Immature natural killer cell (primary cell): ENCODE measurements at places on chromosomes 3 and 15.

- no peaks in the 10 kb centered on the region for H3K4me1 ChIP-seq
- DNase-seq, result no peak
Observed at GRCh38 chr3:180011927-180012326, 24.8 kb downstream of the PEX5L start.

DNA sequence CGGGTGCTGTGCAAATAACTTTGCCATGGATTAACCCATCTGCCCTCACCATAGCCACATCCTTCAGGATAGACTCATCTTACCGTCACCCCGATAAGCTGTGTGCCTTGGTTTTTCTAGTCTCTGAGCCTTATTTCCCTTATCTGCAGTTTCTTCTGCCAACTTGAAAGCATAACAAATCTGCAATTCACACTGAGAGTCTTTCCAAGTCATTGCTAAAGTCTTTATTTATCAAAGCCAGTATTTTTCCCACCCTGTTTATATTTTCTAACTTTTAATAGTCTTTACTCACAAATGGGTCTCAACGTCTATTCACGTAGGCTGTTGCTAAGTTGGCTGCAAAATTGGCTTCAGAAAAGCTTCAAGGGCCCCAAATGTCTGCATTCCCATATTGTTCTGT, 61.6 kb upstream of the SUCLG2 start:
- H3K4me3 ChIP-seq, result no peak overlapping the region
- peaks cover 7% of the 10 kb centered on the region for H3K36me3 ChIP-seq
- no peak overlapping the region for H3K27ac ChIP-seq
- peaks cover 3% of the 10 kb centered on the region for H3K4me1 ChIP-seq
- H3K27me3 ChIP-seq, result peaks cover 2% of the 10 kb centered on the region

DNA sequence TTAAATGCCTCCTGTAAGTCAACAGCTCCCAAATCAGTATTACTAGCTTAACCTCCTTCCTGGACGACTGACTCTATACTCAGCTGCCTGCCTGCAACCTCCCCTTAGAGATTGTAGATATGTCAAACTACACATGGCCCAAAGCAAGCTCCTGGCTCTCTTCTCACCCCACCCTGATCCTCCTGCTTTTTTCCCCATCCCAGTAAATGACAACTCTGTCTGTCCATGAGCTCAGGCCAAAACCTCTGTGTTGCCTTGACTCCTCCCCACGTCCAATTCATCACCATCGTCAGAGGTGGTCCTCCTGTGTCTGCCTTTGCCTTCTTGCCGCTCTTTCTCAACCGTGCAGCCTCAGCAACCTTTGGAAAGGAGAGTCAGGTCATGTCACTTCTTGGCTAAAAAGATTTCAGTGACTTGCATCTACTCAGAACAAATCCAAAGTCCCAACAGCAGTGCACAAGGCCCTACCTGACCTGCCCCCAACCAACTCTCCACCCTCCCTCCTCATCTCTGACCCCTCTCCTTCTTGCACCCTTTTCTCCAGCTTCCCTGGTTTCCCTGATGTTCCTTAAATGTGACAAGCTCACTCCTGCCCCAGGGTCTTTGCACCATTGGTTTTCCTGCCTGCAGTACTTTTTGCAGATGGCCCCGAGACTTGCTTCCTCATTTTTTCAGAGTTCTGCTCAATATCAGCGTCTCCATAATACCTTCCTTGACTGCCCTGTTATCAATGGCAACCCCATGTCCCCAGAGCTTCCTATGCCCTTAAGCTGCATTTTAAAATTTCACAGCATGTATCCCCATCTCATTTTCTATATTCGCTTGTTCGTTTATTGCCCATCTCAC, 52.8 kb downstream of the LSM3 start:
- peaks cover 9% of the 10 kb centered on the region for H3K4me1 ChIP-seq
- no peak overlapping the region for H3K4me3 ChIP-seq
- peaks cover 8% of the 10 kb centered on the region for H3K36me3 ChIP-seq
- no peak overlapping the region for H3K27ac ChIP-seq
- H3K27me3 ChIP-seq, result peaks cover 31% of the 10 kb centered on the region

- peaks cover 2% of the 10 kb centered on the region for H3K27me3 ChIP-seq
- no peak for DNase-seq
- H3K4me3 ChIP-seq, result no peak overlapping the region
- no peaks in the 10 kb centered on the region for H3K36me3 ChIP-seq
- no peak overlapping the region for H3K27ac ChIP-seq
Observed at GRCh38 chr3:102400766-102401165, 34.0 kb upstream of the ZPLD1 start.

GRCh38 chr15:62940755-62941361, 101.7 kb upstream of the TPM1 start:
- no peaks in the 10 kb centered on the region for H3K36me3 ChIP-seq
- DNase-seq, result no peak
- H3K4me1 ChIP-seq, result no peaks in the 10 kb centered on the region
- no peak overlapping the region for H3K4me3 ChIP-seq
- H3K27ac ChIP-seq, result no peak overlapping the region

DNA sequence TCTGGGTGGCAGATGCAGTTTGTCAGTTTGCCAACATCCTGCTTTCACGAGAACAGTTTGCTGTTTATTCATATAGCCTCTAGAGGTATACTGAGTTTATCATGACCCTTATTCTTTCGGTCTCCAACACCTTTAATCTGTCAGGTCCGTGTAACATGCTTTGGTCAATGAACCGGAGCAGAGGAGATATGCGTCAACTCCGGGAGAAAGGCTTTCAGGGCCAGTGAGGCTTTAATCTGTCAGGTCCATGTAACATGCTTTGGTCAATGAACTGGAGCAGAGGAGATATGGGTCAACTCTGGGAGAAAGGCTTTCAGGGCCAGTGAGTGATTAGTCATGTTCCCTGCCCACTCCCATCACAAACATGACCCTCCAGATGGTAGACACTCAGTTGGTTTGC, 16.9 kb upstream of the GPD1L start:
- H3K4me3 ChIP-seq, result no peak overlapping the region
- no peak for DNase-seq
- H3K4me1 ChIP-seq, result peaks cover 15% of the 10 kb centered on the region

DNA sequence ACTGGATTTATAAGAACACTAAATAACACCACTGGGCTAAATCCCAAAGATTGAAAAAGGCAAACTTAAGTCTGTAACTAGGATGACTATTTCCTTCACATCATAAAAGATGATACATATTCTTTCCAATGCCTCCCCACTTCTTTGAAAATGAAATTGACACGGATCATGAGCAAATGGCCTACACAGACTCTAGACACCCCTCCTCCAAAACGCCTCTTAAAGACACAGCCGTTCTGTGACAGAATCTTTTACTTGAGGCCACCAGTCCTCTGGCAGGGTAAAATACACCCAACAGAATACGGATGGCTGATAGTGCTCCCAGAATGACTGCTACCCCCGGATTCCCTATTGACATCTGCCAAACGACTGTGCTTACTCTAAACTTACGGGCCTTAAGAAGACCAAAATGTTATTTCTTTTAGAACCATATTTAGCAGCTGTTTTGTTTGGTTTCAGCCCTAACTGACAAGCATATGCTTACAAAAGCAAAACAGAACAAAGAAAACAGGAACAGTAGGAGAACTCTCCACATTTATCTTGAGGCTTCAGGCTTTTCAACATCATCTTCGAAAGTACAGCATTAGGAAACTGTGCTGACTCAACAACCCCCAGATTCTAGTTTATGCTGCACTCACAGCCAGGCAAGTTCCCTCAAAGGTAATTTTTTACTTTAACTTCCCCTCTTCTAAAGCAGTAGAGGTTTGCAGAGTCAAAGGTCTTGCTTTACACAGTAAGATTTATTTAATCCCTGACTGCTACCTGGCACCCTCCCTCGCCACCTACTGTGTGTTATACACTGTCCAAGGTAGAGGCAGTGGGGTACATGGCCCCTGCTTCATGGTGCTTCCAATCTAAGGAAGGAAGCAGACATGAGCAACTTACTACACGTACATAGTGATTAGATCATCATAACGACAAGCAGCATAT, 84.3 kb downstream of the TNIK start:
- no peaks in the 10 kb centered on the region for H3K36me3 ChIP-seq
- no peaks in the 10 kb centered on the region for H3K27me3 ChIP-seq
- H3K4me3 ChIP-seq, result no peak overlapping the region
- no peak for DNase-seq
- H3K4me1 ChIP-seq, result peaks cover 42% of the 10 kb centered on the region

DNA sequence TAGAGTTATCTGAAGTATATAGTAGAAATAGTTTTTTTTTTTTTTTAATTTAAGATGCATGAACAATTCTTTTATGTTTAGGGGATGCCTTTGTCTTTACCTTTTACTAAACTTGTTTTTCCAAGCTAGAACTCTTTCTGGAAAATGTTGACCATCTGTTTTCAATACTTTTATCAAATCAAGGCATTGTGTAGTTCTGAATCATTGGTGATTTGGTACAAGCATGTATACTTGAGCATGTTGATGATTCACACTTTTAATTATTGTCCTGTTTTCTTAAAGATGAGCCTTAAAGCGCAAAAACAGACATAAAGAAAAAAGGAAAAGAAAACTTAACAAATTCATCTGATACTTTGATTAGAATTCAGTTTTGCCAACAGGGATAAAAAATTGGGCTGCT, 28.3 kb downstream of the PDCD6IP start:
- DNase-seq, result no peak
- no peaks in the 10 kb centered on the region for H3K4me1 ChIP-seq

DNA sequence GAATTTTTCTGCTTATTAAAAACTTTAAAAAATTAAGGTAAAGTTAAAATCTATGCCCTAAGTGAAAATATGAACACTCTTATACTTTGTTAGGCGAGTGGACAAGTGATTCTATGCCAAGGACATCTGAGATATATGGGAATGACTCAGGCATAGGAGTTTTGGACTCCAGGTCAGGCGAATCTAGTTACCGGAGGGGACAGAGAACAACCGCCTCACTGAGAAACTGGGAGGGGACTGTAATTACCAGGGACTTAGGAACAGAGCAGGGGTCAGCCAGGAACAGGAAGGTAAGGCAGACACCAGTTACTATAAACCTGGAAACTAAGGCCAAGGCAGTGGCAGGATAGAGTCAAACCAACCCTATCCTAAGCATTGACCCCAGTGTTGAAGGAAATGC, 16.8 kb upstream of the ATP1B3 start:
- H3K27me3 ChIP-seq, result peaks cover 1% of the 10 kb centered on the region
- no peak overlapping the region for H3K4me3 ChIP-seq
- no peak overlapping the region for H3K27ac ChIP-seq
- no peaks in the 10 kb centered on the region for H3K4me1 ChIP-seq
- DNase-seq, result no peak

- no peak overlapping the region for H3K27ac ChIP-seq
- DNase-seq, result peak; percentile 63
- H3K4me3 ChIP-seq, result no peak overlapping the region
- H3K4me1 ChIP-seq, result no peaks in the 10 kb centered on the region
- H3K36me3 ChIP-seq, result peaks cover 18% of the 10 kb centered on the region
Observed at GRCh38 chr3:141913150-141913811, 36.8 kb downstream of the ATP1B3 start.

GRCh38 chr3:18499301-18499700, 74.2 kb upstream of the SATB1 start:
- H3K27me3 ChIP-seq, result peaks cover 2% of the 10 kb centered on the region
- H3K4me3 ChIP-seq, result no peak overlapping the region
- DNase-seq, result no peak
- H3K27ac ChIP-seq, result peak overlapping the region; percentile 62
- peaks cover 8% of the 10 kb centered on the region for H3K4me1 ChIP-seq

- no peaks in the 10 kb centered on the region for H3K36me3 ChIP-seq
- peaks cover 25% of the 10 kb centered on the region for H3K4me1 ChIP-seq
- H3K27me3 ChIP-seq, result peaks cover 10% of the 10 kb centered on the region
Observed at GRCh38 chr15:99929266-99929665, 196.0 kb upstream of the LYSMD4 start.

GRCh38 chr3:45803252-45803935, 7.1 kb upstream of the SLC6A20 start:
- no peak overlapping the region for H3K27ac ChIP-seq
- H3K4me1 ChIP-seq, result no peaks in the 10 kb centered on the region
- DNase-seq, result no peak
- no peak overlapping the region for H3K4me3 ChIP-seq
- peaks cover 6% of the 10 kb centered on the region for H3K27me3 ChIP-seq
- peaks cover 11% of the 10 kb centered on the region for H3K36me3 ChIP-seq

GRCh38 chr3:65425880-65426279, 612.8 kb downstream of the MAGI1 start:
- DNase-seq, result no peak
- H3K36me3 ChIP-seq, result no peaks in the 10 kb centered on the region
- no peaks in the 10 kb centered on the region for H3K4me1 ChIP-seq

GRCh38 chr15:60673918-60674558, 195.1 kb upstream of the ICE2 start:
- H3K4me3 ChIP-seq, result no peak overlapping the region
- no peak for DNase-seq
- peaks cover 11% of the 10 kb centered on the region for H3K36me3 ChIP-seq
- peaks cover 1% of the 10 kb centered on the region for H3K4me1 ChIP-seq
- H3K27me3 ChIP-seq, result no peaks in the 10 kb centered on the region

DNA sequence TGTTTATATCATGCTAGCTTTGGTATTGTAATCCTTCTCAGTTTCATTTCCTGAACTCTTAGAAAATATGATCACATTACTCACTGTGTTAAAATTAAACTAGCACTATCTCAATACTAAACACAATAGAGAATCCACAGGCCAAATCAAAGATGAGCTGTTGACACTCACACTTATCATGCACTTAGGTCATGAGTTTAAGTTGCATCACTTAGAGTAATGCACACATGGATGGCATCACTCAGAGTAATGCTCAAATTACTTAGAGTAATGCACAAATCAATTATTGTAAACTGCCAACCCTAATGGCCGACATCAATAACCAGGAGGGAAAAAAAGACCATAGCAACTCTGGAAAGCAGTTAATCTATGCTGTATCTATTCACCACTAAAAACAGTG, 40.0 kb upstream of the MCF2L2 start:
- H3K27me3 ChIP-seq, result no peaks in the 10 kb centered on the region
- no peak overlapping the region for H3K27ac ChIP-seq
- no peak overlapping the region for H3K4me3 ChIP-seq
- DNase-seq, result no peak

GRCh38 chr3:184820525-184820924, 8.6 kb downstream of the VPS8 start:
- H3K27ac ChIP-seq, result no peak overlapping the region
- H3K36me3 ChIP-seq, result peaks cover 17% of the 10 kb centered on the region
- no peak overlapping the region for H3K4me3 ChIP-seq
- no peaks in the 10 kb centered on the region for H3K27me3 ChIP-seq

GRCh38 chr15:91941871-91942658, 88.6 kb downstream of the SLCO3A1 start:
- peak overlapping the region; percentile 91 for H3K27ac ChIP-seq
- no peak for DNase-seq
- peaks cover 64% of the 10 kb centered on the region for H3K4me1 ChIP-seq
- no peaks in the 10 kb centered on the region for H3K36me3 ChIP-seq
- no peaks in the 10 kb centered on the region for H3K27me3 ChIP-seq

- H3K4me3 ChIP-seq, result peak overlapping the region; percentile 99
- peaks cover 11% of the 10 kb centered on the region for H3K27me3 ChIP-seq
- peaks cover 28% of the 10 kb centered on the region for H3K36me3 ChIP-seq
- no peak for DNase-seq
- peak overlapping the region; percentile 91 for H3K27ac ChIP-seq
Observed at GRCh38 chr3:15601046-15601398, 347 bp downstream of the HACL1 start.

- H3K27me3 ChIP-seq, result no peaks in the 10 kb centered on the region
- peak; percentile 32 for DNase-seq
- no peaks in the 10 kb centered on the region for H3K36me3 ChIP-seq
- H3K27ac ChIP-seq, result no peak overlapping the region
- peaks cover 26% of the 10 kb centered on the region for H3K4me1 ChIP-seq
Observed at GRCh38 chr3:101936419-101937356, 87.4 kb downstream of the NFKBIZ start.
